Osteoblast (primary cell): ENCODE measurements at places on chromosomes 2 and 18. TPM values are rescaled to one million over a fixed set of nuclear protein-coding genes. Genes with fewer than 3 reads are reported as not detected.
A peak's percentile ranks its signal among the peaks of the same experiment; 100 is the strongest.

The NDUFB3 gene
- 25.7 and 29.2 TPM in 2 replicates for total RNA-seq

The CHRNG gene
- total RNA-seq: not detected in 2 replicates

The PTMA gene
- 459 and 545 TPM in 2 replicates for total RNA-seq

The TTN gene
- total RNA-seq: under 0.01 TPM in 2 replicates

The RBM44 gene
- total RNA-seq: 0.59 and 0.72 TPM in 2 replicates

The CGREF1 gene
- total RNA-seq: 6.8 and 14.5 TPM in 2 replicates

DNA sequence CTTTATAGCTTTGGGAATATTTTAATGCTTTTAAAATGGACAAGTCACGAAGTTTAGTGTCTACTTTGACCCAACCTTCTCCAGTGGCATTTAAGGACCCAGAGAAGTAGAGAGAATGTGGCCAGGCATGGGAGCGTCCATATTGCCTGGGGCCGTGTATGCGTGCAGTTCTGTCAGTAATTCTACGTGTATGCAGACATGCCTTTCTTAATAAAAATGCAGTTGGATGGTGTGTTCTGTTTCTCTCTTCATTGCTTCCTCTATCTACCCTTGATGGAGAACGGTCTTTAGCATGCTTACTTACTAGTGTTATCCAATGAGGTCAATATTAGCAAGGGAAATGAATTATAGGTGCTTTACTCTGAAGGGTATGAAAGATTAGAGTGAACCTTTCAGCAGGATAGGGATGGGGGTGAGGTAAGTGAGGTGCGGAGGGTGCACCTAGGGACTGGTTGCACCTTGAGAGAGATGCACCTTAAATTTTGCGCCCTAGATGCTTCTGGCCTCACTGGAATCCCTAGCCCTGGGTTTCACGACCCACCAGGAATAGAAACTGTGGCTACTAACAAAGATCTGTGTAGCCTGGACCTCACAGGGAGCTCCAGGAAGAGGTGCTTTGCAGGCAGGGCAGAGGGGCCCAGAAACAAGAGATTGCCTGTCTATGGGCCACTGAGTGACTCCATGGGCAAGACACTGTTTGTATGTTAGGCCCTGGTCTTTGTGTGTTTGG is 194.3 kb downstream of the MYCN start:
- H3K4me1 ChIP-seq: no peaks in the 10 kb centered on the region
- H3K4me3 ChIP-seq: no peak overlapping the region
- no peak for DNase-seq
- H3K27ac ChIP-seq: no peak overlapping the region
- no peaks in the 10 kb centered on the region for H3K27me3 ChIP-seq

GRCh38 chr18:41390309-41390708 is 564.7 kb upstream of the PIK3C3 start:
- H3K27ac ChIP-seq: no peak overlapping the region
- no peaks in the 10 kb centered on the region for H3K27me3 ChIP-seq
- no peak overlapping the region for H3K4me3 ChIP-seq
- H3K36me3 ChIP-seq: no peaks in the 10 kb centered on the region
- no peak for DNase-seq
- no peaks in the 10 kb centered on the region for H3K4me1 ChIP-seq

GRCh38 chr2:26491563-26492167 is 13.7 kb upstream of the OTOF start:
- no peaks in the 10 kb centered on the region for H3K4me1 ChIP-seq
- peaks cover 7% of the 10 kb centered on the region for H3K27me3 ChIP-seq
- no peaks in the 10 kb centered on the region for H3K36me3 ChIP-seq
- no peak overlapping the region for H3K27ac ChIP-seq
- no peak for DNase-seq

DNA sequence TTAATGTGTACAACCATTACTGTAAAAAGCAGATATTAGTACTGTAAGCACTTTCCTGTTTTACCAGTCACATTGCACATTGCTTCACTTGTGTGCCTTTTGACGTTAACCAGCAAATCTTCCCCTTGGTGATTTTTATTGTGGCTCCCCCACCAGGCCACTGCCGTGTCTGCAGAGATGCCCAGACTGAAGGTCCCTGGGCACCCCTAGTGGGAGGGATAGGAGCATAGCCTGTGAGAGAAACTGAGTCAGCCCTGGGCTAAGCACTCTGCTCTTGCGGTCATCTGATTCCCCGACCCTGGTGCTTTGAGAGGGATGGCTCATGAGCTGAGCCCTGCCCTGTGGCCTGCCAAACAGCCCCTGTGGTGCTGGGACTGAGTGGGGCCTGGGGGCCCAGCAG is 73.4 kb downstream of the INPP4A start:
- no peaks in the 10 kb centered on the region for H3K36me3 ChIP-seq
- H3K4me1 ChIP-seq: peaks cover 5% of the 10 kb centered on the region
- H3K4me3 ChIP-seq: no peak overlapping the region
- H3K27me3 ChIP-seq: no peaks in the 10 kb centered on the region
- peak; percentile 15 for DNase-seq
- no peak overlapping the region for H3K27ac ChIP-seq

- H3K4me1 ChIP-seq: no peaks in the 10 kb centered on the region
- peaks cover 3% of the 10 kb centered on the region for H3K27me3 ChIP-seq
- no peak overlapping the region for H3K4me3 ChIP-seq
- no peaks in the 10 kb centered on the region for H3K36me3 ChIP-seq
- DNase-seq: no peak
- no peak overlapping the region for H3K27ac ChIP-seq
Measured at GRCh38 chr2:99787769-99788382, 298.1 kb upstream of the REV1 start.

- no peaks in the 10 kb centered on the region for H3K27me3 ChIP-seq
- H3K4me3 ChIP-seq: no peak overlapping the region
- no peaks in the 10 kb centered on the region for H3K36me3 ChIP-seq
- H3K4me1 ChIP-seq: no peaks in the 10 kb centered on the region
- no peak for DNase-seq
- no peak overlapping the region for H3K27ac ChIP-seq
Measured at GRCh38 chr2:138476940-138477339, 24.6 kb upstream of the SPOPL start.

- H3K27ac ChIP-seq: no peak overlapping the region
- H3K36me3 ChIP-seq: no peaks in the 10 kb centered on the region
- no peaks in the 10 kb centered on the region for H3K27me3 ChIP-seq
Measured at GRCh38 chr2:239765911-239766310, 259.2 kb downstream of the NDUFA10 start.

- H3K4me3 ChIP-seq: no peak overlapping the region
- H3K36me3 ChIP-seq: no peaks in the 10 kb centered on the region
- DNase-seq: peak; percentile 21
- H3K27ac ChIP-seq: peak overlapping the region; percentile 40
Measured at GRCh38 chr2:69589973-69590652, 53.4 kb downstream of the AAK1 start.

DNA sequence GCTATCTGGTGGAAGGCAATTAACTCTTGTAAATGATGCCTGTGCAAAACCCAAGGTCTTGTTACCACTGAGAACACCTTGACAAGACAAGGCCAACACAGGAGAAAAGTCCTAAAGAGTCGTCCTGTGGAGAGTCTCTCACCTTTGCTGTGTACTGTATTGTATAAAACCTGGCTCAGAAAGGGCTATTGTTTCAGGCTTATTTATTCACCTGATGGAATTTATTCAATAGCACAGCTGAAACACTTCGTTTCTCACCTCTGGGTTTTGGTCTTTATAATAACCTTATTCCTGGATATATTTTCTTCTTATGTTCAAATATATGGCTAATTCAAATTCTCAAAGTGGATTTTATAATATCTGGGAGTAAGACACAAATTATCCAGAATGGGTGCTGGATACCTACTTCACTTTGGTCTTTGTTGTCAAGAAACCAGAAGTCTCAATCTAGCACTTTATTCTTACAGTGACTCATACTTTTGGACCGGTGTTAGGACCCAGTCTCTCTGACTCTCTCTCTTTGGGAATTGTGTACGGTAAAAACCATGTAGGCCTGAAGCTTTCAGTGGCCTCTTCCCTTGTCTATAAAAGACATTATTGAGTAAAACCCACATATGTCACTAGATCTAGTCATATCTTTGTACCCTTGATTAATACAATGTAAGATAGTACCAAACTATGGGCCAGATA is 16.1 kb upstream of the STAT4 start:
- DNase-seq: no peak
- no peaks in the 10 kb centered on the region for H3K27me3 ChIP-seq
- no peaks in the 10 kb centered on the region for H3K36me3 ChIP-seq
- peaks cover 64% of the 10 kb centered on the region for H3K4me1 ChIP-seq
- no peak overlapping the region for H3K4me3 ChIP-seq

DNA sequence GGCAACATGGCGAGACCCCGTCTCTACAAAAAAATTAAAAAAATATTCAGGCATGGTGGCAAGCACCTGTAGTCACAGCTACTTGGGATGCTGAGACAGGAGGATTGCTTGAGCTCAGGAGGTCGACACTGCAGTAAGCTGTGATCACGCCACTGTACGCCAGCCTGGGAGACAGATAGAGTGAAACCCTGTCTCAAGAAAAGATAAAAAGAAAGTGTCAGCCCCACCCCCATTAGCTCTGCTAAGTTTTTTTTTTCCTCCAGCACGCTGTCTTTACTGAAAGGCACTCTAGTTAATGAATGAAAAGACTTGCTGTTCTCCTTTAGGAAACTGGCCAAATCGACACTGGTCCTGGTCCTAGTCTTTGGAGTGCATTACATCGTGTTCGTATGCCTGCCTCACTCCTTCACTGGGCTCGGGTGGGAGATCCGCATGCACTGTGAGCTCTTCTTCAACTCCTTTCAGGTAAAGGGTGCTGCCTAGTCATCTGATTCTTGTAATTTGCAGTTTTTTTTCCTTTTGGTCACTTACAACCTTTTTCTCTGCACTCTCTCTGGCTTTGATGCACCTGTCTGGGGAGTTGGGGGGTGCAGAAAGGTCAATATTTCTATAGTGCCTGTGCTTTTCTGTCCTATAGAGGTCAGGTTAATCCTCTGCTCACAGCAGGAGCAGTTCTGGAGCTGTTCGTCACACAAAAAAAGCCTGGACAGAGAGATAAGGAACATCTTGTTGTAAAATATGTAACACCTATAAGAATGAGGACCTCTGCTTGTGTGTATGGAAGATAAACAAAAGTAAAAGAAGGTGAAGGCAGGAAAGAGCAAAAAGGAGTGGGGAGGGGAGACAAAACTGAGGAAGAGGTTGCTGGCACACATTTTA is 82.3 kb downstream of the PTH2R start:
- H3K27me3 ChIP-seq: no peaks in the 10 kb centered on the region
- no peaks in the 10 kb centered on the region for H3K4me1 ChIP-seq
- no peak for DNase-seq
- H3K4me3 ChIP-seq: no peak overlapping the region
- H3K27ac ChIP-seq: no peak overlapping the region

DNA sequence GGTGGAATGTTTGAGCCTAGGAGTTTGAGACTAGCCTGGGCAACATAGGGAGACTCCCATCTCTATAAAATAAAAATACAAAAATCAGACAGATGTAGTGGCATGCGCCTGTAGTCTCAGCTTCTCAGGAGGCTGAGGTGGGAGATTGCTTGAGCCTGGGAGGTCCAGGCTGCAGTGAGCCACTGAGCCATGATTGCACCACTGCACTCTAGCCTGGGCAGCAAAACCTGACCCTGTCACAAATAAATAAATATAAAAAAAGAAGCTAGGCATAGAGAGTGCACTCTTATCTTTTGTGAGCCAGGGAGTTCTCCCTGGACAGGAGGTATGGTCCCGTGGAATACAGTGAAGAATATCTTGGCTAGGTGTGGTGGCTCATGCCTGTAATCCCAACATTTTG is 11.0 kb upstream of the KYNU start:
- no peaks in the 10 kb centered on the region for H3K27me3 ChIP-seq
- H3K27ac ChIP-seq: no peak overlapping the region
- H3K36me3 ChIP-seq: no peaks in the 10 kb centered on the region
- H3K4me3 ChIP-seq: no peak overlapping the region

- no peak overlapping the region for H3K27ac ChIP-seq
- H3K36me3 ChIP-seq: no peaks in the 10 kb centered on the region
- H3K4me1 ChIP-seq: no peaks in the 10 kb centered on the region
- DNase-seq: no peak
- H3K27me3 ChIP-seq: no peaks in the 10 kb centered on the region
Measured at GRCh38 chr2:11933854-11934253, 187.4 kb downstream of the LPIN1 start.

DNA sequence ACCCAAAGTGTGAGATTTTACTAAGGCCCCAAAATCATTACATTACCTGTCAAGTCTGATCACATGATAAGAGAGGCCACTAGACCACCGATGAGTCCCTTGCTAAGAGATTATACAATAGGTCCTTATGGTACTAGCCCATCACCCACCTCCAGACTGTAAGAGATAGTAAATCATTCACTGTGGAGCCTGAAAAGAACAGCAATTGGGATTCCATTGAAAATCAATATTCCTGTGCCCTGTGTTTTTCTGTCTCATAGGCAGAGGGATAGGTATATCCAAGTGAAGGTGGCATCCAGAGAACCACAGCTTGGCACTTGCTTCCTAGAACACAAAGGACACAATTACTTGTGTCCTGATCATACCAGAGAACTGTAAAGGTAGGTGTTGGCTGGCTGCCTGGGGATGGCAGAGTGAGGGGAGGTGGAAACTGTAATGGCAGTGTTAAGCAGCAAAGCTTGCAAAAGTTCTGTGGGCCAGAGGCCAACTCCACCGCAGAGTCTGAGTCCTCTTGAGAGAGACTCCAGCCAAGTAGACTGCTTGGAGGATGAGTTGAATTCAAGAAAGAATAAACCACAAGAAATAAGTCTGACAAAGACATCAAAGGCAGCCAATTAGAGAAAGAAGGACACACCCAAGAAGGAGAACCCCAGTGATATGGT is 102.0 kb upstream of the PIEZO2 start:
- peak; percentile 42 for DNase-seq
- no peaks in the 10 kb centered on the region for H3K36me3 ChIP-seq
- peaks cover 3% of the 10 kb centered on the region for H3K4me1 ChIP-seq
- no peak overlapping the region for H3K4me3 ChIP-seq

DNA sequence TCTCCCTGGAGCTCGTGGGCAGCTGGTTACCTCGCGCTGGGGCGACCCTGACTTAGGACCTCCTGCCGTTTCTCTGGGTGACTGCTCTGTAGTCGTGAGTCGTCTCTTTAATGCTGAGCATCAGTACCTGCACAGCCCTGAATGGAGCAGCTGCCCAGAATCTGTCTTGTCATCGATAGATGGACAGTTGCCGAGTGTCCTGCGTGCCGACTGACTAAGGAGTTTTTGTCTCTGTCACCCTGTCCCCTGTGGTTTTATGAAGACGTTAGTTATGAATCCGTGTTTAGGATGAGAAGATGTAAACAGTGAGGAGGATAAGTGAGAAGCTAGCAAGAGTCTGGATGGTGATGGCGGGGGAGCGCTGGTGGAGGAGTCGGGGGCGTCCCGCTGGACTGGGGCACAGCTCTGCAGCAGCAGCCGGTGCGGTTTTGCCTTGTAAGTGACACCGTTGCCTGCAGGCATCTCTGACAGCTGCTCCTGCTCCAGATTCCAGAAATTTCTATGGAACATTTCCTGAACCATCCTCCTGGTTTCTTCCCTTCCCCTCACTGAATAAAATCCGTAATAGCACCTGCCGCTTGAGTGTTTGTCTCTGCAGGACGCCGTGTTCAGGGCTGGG is 13.3 kb downstream of the AGAP1 start:
- H3K4me3 ChIP-seq: no peak overlapping the region
- H3K27ac ChIP-seq: no peak overlapping the region
- no peaks in the 10 kb centered on the region for H3K27me3 ChIP-seq
- H3K4me1 ChIP-seq: peaks cover 17% of the 10 kb centered on the region
- no peak for DNase-seq
- no peaks in the 10 kb centered on the region for H3K36me3 ChIP-seq

- H3K4me3 ChIP-seq: no peak overlapping the region
- no peaks in the 10 kb centered on the region for H3K36me3 ChIP-seq
- no peaks in the 10 kb centered on the region for H3K27me3 ChIP-seq
- no peak for DNase-seq
Measured at GRCh38 chr18:53911200-53911599, 313.3 kb downstream of the MBD2 start.
